PC-3 (cell line): ENCODE measurements at places on chromosomes 13 and 19.
A peak's percentile ranks its signal among the peaks of the same experiment; 100 is the strongest.

DNA sequence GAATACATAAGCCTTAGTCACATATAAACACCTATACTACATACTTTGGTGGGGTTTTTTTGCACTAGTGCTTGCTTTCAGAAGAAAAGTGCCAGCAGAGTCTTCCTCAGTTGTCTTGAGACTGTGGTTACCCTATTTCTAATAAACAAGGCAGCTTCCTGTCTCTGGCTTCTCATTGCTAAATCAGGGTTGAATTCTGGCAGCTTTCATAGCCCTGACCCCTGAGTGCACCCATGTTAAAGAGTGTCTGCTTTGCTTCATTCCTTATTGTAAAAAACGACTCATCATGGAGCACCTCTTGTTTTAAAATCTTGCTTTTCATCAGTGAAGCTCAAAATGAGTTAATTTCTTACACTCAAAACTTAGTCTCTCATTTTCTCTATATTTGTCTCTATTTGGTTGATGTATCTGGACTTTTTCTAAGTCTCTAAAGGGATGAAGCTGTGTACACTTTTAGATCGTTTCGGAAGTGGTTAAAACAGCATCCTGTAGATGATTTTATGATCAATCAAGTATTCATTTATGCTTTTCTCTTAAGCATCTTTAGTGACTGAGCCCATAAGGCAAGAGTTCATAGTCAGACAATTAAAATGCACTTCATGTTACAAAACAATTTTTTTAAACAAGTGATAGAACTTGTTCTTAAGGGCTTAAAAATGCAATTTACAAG is 72.1 kb downstream of the KLF12 start:
- no peak for DNase-seq

DNA sequence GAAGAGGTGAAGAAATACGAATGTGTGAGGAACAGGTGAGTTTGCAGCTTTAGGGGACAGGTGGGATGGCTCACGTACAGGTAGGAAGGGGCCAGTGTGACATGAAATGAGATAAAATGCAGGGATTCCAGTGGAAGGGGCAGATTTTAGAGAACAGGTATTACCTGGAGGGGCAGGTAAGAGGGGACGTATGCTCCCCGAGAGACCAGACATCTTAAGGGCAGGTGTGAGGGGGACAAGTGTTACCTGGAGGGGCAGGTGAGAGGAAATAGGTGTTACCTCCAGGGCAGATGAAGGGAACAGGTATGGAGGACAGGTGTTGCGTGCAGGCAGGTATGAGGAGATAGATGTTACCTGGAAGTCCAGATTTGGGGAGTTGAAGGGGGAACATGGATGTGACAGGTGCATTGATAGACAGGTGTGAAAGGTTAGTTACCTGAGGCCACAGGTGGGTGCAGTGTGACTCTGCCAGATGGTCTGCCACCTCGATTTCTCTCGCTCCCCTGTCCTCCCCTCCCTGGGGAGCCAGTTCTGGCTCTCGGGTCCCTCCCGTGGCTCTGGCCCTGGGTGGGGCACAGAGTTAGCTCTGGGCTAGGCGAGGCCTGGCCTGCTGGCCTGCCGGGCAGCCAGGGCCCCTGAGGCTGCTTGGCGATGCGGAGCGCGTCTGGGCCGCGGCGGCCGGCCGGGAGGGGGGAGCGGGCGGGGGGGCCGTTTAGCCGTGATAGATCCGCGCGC is 2.1 kb downstream of the ERFL start:
- no peak for DNase-seq

DNA sequence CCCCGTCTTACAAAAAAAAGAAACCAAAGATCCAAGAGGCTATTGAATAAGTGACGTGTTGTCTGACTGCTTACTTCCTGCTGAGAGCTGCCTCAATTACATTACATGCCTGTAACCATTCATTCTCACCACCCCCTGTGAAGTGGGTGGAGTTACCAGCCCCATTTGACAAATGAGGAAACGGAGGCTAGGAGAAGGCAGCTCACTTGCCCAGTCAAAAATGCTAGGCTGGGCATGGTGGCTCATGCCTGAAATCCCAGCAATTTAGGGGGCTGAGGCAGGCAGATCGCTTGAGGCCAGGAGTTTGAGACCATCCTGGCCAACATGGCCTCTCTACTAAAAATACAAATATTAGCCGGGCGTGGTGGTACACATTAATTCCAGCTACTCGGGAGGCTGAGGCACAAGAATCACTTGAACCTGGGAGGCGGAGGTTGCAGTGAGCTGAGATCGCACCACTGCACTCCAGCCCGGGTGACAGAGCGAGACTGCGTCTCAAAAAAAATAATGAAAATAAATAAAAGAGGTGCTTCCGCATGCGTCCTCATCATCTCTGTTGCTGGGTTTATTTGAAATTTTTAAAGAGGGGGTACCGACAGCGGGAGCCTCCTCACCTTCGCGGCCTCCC is 499 bp downstream of the LSM7 start:
- peak; percentile 48 for DNase-seq

DNA sequence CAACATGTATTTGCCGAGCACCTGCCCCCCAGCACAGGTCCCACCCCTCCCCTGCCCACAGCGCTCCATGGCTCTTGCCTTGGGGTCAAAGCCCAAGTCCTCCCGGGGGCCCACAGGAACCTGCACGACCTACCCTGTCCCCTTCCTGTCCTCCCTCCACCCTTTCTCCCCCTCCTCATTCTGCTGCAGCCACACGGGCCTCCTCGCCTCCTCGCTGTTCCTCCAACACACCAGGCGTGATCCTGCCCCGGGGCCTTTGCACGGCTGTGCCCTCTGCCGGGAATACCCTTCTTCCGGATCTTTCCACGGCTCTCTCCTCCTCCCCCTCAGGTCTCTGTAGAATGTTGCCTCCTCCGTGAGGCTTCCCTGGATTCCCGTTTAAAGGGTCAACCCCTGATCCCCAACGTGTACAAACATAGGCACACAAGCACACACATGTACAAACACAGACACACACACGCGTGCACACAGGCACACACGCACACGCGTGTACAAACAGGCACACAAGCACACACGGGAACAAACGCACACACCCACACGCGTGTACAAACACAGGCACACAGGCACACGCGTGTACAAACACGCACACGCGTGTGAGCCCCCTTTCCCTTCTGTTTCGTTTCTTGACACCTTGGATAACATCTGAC is 2.8 kb downstream of the MADCAM1 start:
- no peak for DNase-seq

- no peak for DNase-seq
Observed at GRCh38 chr19:29563486-29564101, 37.8 kb downstream of the VSTM2B start.

GRCh38 chr19:52748336-52748950 is 13.6 kb upstream of the ZNF611 start:
- peak; percentile 67 for DNase-seq

- DNase-seq = no peak
Observed at GRCh38 chr19:33245948-33246708, 20.5 kb upstream of the SLC7A10 start.

DNA sequence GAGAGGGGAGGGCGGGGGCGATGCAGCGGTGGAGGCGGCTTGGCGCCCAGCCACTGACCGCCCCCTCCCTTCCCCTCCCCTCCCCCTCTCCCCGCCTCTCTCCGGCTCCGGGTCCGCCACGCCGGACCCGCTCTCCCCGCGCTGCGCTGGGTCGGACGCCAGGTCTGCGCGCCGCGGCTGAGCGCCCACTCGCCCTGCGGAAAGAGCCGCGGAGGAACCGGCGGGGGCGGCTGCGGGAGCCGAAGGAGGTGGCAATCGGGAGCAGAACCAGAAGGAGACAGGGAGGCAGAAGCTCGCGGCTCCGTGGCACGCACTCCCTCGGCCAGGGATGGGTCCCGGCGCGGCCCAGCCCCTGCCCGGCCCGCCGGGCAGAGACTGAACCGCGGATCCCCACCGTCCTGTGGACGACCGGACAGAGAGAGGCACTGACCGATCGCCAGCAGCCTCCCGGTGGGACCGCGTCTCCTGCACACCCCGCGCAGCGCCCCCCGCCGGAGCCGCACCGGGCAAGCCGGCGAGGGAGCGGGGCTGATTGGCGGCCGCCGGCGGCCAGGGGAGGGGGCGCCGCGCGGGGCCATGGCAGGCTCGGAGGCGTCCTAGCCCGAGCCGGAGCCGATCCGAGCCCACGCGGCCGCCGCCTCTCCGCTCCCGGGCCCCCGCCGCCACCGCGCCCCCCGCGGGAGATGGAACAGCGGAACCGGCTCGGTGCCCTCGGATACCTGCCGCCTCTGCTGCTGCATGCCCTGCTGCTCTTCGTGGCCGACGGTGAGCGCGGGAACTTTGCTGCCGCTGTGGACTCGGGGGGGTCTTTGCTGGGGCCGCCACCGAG is at the start of gene VSTM2B:
Gene VSTM2B, plus strand, starts transcription at position 94 of the 829 bp plus-strand sequence. Its CDS starts 590 bp downstream, at position 684.
- DNase-seq = no peak

DNA sequence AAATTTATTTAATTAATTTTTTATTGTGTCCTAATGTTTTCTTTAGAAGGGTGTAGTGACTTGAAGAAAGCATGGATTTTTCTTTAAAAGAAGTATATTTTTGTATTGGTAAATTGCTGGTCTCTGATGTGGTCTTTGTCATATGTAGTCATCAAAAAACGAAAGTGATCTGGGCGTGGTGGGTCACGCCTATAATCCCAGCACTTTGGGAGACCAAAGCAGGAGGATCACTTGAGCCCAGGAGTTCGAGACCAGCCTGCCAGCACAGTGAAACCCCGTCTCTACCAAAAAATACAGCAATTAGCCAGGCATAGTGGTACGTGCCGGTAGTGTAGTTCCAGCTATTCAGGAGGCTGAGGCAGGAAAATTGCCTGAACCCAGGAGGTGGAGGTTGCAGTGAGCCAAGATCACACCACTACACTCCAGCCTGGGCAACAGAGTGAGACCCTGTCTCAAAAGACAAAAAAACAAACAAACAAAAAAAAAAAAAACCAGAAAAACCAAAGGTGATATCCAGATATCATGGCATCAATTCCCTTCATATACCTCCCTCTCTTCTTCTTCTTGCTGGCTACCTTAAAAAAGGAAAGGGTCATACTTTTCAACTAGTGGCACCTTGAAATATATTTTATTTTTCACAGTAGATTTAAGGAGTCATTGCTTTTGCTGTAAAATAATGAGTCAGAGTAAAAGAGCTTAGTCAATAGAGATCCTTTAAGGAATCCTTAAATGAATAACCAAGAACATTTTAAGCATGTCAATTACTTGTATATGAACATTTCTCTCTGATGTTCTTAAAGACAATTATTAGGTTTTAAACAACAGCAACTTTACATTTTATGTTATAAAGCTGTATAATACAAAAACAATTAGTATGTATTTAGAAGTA is 19.9 kb downstream of the KCTD4 start:
- DNase-seq = peak; percentile 42

GRCh38 chr13:60642552-60642951 is 245.5 kb downstream of the TDRD3 start:
- DNase-seq = peak; percentile 16

DNA sequence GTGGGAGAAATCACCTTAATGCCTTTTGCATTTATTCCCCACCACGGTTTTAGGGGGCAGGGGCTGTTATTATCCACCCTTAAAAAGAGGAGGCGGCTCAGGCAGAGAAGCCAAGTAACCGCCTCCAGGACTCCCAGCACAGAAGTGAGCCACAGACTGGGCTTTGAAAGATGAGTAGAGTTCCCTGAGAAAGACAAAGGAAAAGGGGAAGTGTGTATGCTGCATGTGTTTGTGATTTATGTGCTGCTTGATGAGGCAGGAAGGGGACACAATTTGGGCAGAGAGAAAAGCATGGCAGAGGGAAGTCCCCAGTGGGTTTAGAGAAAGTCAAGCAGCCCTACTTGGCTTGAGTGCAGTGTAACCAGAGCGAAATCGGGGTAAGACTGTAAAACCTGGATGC is 85.0 kb downstream of the DOCK9 start:
- no peak for DNase-seq

GRCh38 chr19:19548915-19549759 is 11.1 kb downstream of the CILP2 start:
- no peak for DNase-seq

- no peak for DNase-seq
Observed at GRCh38 chr19:46718157-46718933, 1.4 kb upstream of the PRKD2 start.

GRCh38 chr13:78659450-78659730 is 435 bp upstream of the OBI1 start:
- DNase-seq = no peak

- no peak for DNase-seq
Observed at GRCh38 chr13:25874064-25874737, 177.6 kb downstream of the SHISA2 start.

GRCh38 chr13:59038824-59039223 is 1124.9 kb downstream of the DIAPH3 start:
- DNase-seq = peak; percentile 58

- DNase-seq = no peak
Observed at GRCh38 chr13:52387721-52388120, 18.3 kb downstream of the THSD1 start.

DNA sequence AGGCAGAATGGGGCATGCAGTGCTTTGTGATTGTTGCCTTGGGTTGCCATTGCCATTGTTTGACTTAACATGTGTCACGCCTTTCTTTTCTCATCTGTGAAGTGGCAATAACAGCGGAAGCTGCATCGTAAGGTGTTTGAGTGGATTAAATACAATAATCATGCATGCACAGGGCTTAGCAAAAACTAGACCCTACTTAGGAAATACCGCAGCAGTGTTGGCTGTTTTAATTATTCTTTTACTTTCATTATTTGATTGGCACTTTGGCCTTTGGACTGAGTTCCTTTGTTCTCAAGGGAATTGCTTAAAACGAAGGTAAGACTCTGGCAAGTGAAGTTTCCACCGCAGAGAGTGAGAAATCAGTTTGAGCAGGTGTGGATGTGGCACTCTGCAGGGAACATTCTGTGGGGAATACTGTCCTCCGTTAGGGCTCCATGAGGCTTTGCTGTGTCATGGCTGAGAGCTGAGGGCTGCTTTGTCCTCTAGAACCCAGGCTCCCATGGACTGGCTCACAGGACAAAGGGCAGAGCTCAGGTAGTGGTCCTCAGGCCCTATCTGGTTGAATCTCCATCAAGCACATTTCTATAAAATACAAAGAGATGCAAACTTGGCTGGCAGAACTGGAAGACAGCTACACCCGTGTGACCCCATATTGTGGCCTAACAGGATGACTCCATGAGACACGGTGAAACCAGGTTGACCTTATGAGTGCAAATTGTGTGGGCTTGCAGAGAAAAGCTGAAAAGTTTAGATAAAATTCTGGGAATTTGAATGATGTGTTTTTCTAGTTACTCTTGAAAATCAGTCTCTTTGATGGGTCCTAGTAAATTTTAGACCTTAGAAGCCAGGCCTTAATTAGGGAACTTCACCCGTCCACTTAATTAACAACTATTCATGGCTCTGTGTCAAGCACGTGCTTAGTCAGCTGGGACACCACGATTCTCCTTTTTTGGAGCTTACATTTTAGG is 407.2 kb downstream of the KCNRG start:
- no peak for DNase-seq

GRCh38 chr19:11324079-11324661 is 15.3 kb downstream of the RAB3D start:
- peak; percentile 57 for DNase-seq
